Lung microvascular endothelial cell (primary cell): ENCODE measurements at places on chromosomes 7 and 10. TPM values are rescaled to one million over a fixed set of nuclear protein-coding genes. Genes with fewer than 3 reads are reported as not detected.

SPDYE11 gene
- total RNA-seq: not detected in 2 replicates

PHF14 gene
- total RNA-seq: 19.8 and 25.6 TPM in 2 replicates

INSIG1 gene
- 42.1 and 66.5 TPM in 2 replicates for total RNA-seq

PAX4 gene
- not detected in 2 replicates for total RNA-seq

FRAT2 gene
- 8.1 and 13.9 TPM in 2 replicates for total RNA-seq

SLC39A12 gene
- under 0.01 TPM in 1 of 2 replicates, not detected in the other for total RNA-seq

SEMA3E gene
- total RNA-seq: under 0.01 and 0.20 TPM in 2 replicates

CLDN4 gene
- total RNA-seq: under 0.01 TPM in 1 of 2 replicates, not detected in the other

PPP1R17 gene
- total RNA-seq: not detected in 2 replicates

LIPN gene
- not detected in 2 replicates for total RNA-seq

TMEM270 gene
- total RNA-seq: not detected in 2 replicates

HECW1 gene
- total RNA-seq: not detected in 2 replicates
